ENCODE measurements at places on chromosomes 4 and X.
A peak's percentile ranks its signal among the peaks of the same experiment; 100 is the strongest.

DNA sequence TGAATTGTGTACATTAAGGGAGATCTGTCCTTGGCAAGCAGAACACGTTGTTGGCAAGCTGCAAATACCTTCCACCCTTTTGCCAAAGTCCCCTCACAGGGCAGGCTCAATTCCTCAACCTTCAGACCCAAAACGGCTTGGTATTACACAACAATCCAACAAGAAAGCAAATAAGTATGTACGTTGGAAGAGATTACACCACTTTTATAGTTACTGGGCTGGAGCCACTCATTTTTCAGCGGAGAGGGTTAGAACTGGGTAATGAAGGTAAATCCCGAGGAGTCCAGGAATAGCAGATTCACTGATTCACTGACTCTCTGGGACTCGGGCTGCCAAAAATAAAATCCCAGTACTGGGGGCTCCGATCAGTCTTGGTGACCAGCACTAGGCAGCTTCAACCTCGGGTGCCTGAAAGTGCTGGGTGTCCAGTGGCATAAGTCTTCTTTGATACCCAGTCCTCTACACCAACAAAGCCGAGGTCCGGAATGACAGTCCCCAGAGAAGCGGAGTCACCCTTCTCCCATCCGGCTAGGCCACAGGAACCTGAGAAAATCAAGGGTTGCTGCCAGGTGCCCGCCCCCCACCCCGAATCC is 587 bp downstream of the TIMM8A start:
- no peak for DNase-seq

DNA sequence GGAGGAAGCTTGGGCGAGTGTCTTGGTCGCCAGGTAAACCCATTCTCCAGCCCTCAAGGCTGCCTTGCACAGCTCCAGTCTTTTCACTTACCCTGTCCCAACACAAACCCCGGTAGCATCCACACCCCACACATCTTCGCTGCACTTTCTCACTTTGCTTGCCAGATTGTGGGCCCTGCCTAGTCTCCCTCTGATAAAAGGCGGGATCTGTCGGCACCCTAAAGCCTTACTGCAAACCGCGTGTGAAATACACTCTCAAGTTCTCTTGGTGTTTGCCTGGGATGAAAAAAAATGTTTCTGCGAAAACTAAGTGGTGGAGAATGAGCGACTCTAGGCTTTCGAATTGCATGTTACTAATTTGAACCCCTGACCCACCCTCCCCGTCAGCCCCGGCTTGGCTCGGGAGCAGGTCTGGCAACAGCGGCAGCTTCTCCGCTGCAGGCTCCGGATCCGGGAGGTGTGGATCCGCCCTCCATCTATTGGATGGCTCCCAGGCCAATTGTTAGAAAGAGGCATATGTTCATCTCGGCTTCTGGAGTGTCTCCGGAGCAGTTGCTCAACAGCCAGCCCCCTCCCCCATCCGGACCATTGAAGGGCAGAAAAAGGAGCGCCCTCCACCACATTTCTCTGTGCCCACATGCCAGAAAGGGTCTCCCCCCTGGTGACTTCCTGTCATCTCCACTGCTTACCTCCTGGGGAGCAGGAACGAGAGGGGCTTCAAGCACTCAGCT is 3.0 kb upstream of the CITED1 start:
- peak; percentile 87 for DNase-seq

GRCh38 chr4:123739806-123740205 is 343.2 kb downstream of the SPRY1 start:
- DNase-seq = no peak

- no peak for DNase-seq
Observed at GRCh38 chr4:183244506-183244905, 75.6 kb downstream of the CLDN22 start.

GRCh38 chr4:8876982-8877779 is 5.5 kb upstream of the HMX1 start:
- DNase-seq = no peak

DNA sequence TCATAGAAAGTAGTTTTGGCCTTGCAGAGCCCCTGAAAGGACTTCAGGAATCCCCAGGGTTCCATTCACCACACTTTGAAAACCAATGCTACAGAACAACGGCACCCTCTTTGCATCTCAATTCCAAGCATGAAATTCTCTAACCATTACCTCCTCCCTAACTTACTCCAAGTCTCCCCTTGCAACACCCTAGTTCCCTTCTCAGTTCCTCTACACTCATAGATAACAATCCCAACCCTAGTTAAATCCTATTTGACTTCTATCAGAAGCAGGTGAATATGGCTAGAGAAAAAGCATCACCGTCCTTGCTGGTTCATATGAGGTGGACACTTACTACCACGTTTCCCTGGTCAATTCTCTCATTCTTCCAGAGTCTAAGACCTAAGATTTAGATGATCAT is 2.4 kb downstream of the RCHY1 start:
- no peak for DNase-seq

- no peak for DNase-seq
Observed at GRCh38 chr4:23839279-23839678, 50.6 kb downstream of the PPARGC1A start.

GRCh38 chrX:53230116-53230515 is 5.1 kb upstream of the KDM5C start:
- no peak for DNase-seq

DNA sequence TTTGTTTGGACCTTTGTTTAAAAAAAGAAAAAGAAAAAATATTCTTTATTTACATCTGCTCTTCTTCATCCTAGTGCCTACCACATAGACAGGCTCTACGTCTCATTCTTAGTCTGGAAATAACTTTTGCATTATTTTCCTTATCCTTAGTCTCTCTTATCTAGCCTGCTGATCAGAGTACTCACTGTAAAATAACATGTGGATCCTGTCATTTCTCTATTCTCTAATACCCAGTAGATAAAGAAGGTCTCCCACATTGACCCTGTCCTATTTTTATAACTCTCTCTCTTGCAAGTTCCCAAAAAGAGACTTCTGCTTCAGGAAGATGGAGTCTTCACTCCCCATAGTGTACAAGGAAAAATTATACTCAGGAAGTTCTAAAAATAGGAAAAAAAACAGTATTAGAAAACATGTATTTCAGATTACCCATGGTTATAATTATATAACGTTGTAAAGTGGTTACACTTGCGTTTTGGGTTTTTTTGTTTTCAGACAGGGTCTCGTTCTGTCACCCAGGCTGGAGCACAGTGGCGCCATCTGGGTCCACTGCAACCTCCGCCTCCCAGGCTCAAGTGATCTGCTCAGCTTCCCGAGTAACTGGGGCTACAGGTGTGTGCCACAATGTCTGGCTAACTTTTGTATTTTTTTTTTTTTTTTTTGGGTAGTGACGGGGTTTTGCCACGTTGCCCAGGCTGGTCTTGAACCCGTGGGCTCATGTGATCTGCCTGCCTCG is 23.8 kb downstream of the ZFX start:
- no peak for DNase-seq

DNA sequence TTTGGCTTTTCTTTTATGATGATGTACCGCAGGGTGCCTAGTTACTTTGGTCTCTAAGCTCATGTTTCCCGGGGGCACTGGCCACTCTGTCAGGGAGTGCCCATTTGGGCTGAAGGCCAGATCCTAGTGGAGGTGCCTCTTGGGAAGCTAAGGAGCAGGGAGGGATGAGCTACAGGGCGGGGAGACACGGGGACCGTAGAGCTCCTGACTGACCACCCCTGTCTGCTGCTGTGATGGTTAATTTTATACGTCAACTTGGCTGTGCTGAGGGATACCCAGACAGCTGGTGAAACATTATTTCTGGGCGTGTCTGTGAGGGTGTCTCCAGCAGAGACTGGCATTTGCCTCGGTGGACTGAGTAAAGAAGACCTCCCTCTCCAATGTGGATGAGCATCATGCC is 24.9 kb upstream of the CLDN24 start:
- no peak for DNase-seq
